T-helper 17 cell (primary cell): ENCODE measurements at places on chromosomes 11 and 22.
A peak's percentile ranks its signal among the peaks of the same experiment; 100 is the strongest.

GRCh38 chr22:49951000-49951677 lies 9.4 kb upstream of the PIM3 start:
- no peak for DNase-seq

- no peak for DNase-seq
These were observed 182.3 kb downstream of the BLID start for GRCh38 chr11:121933694-121934093.

GRCh38 chr11:8768625-8769333 lies 86.2 kb downstream of the RPL27A start:
- DNase-seq, result no peak

- no peak for DNase-seq
These were observed 943 bp downstream of the DUSP8 start for GRCh38 chr11:1570896-1571759.

DNA sequence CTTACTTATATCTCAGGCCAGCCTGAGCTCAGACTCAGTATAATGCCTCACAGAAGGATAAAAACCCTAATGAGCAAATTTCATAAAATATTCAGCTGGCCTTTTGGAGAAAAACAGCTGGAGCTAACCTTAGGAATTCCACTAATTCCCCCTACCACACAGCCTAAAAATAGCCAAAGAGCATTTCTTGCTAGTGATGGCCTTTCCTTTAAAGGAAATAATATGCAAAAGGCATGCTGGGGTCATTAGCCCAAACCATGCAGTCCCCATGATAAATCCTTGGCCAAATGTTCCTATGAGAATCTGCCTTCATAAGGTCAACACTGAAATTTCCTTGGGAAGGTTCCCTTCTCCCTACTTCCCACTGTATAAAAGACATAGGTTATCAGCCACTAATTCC lies 38.2 kb downstream of the SYTL2 start:
- no peak for DNase-seq

DNA sequence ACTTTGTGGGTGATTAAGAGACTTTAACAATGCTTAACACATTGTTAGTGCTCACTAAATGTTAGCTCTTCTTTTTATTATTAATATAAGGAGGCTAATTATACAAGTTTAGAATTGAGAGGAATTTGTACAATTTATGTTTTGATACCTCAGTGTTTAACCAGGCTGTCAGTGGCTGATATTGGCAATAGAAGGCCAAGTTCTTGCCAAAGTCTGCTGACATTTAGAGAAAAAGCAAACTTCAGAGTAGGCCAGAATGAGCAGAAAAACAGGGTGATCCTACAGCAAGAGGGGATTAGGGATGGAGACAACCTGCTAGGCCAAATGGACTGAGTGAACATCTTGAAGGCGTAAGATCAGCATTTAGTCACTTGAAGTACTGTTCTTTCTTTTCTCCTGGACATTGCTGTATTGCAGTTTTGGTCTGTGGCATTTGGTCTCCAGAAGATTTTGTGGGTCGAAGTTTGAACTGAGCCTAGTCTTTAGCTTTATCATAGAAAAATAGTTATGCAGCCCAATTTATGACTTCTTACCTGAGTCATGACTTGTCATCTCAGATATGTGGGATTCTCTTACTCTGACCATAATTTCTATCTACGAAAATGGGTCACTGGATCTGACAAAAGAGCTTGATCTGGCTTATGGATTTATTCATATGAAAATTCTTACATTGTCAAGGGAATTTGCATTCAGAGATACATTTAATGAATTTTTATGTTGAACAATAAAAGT lies 9.0 kb downstream of the TRIM44 start:
- no peak for DNase-seq

DNA sequence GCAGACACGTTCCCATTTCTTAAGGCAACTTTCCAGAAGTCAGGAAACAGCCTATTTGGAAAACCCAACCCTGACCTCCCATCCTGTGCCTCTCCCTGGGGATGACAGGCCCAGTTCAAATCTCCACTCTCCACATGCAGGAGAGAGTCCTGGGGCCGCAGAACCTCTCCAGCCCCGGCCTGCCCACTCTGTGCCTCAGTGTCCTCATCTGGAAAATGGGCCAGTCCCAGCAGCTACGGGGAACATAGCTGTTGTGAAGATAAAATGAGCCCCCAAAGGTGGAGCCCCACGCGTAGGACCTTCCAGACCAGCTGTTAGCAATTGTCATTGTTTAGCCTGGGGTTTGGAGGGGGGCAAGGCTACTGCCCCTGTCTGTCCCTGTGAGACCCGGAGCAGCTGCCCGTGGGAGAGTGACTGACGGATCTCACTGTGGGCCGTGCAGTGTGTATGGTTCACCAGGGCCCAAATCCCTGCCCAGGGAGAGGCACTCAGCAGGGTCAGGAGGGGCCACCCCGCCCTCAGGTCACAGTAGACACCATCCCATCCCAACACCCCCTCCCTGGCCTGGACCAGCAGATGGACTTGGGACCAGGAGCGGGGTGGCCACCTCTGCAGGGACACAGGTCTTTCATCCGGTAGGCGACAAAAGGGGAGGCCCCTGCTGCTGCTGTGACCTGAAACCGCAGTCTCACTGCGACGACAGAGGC lies 145.9 kb downstream of the CTTN start:
- DNase-seq, result no peak

GRCh38 chr11:31796499-31797189 lies 14.5 kb downstream of the PAX6 start:
- no peak for DNase-seq

DNA sequence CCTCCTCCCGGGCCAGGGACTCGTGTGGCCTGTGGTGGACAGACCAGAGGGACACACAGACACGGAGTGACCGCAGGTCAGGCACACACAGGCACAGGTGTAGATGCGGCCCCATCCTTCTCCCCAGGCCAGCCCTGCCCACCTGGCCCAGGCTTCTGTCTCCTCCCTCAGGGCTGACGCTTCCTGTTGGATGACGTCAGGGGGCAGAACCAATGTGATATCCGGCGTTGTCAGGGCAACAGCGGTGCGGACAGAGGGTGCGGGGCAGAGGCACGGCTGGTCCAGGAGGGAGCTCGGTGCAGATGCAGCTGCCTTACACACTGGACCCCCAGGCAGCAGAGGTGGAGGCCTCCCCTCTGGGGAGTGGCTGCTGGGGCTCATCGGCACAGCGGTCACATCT lies 2.9 kb upstream of the TUBGCP6 start:
- peak; percentile 45 for DNase-seq

- DNase-seq, result no peak
These were observed 179.9 kb upstream of the C11orf87 start for GRCh38 chr11:109241988-109242536.

DNA sequence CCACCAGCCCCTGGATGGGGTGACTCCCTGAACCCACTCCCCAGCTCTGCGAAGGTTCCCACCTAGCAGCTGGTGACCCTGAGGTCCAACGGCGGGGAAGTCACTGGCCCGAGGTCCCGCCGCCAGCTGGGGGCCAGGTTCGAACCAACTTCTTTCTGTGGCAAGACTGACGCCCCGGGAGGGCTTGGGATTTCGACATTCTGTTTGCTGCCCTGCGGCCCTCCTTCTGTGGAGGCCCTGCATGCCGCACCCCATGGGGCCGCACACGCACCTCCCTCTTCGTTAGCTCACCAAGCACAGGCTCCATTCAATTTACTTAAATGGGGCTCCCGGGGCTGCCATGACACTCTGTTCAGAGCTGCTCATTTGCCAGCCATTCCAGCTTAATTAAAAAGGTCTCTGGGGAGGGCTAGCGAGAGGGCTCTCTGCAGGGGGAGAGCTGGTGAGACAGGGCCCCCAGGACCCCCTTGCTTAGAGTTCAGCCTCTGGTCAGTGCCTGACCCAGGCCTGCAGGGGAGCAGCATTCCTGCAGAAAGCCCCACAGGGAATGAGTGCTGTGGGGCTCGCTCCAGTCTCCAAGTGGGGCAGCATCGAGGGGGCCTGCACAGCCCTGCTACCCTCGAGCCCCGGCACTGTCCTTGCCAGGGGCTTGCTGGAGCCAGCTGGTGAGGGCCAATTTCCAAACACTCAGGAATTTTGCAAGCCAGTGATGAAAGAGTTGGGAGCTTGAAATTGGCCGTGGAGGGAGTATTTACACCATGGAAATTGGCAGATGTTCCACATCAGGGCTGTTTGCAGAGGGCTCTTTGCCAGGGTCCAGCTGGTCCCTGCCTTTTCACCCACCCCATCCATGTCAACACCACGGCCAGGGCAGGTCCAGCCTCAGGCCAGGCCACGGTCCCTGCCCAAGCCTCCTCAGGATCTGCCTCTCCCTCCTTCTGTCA lies 80.8 kb downstream of the CACNA1I start:
- DNase-seq, result no peak

- no peak for DNase-seq
These were observed 10.5 kb downstream of the MIF start for GRCh38 chr22:23904573-23905254.

DNA sequence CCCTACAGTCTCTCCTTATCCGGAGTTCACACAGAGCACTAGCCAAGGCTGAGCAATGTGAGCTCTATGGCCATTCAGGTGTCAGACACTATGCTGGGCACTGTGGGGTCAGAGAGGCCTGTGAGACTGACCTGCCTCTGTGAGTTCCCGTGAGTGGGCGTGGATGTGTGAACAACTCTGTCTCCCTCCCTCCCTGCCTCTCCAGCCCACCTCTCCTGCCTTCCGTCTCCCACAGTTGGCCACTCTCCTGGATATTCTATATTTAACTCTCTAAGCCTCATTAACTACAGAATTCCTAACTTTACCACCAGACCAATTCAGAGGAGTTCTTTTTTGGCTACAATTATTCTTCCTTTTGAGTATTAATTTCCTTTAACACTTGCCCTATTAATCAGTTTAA lies 191.6 kb upstream of the NCAM1 start:
- DNase-seq, result no peak

- no peak for DNase-seq
These were observed 43.9 kb upstream of the BID start for GRCh38 chr22:17818180-17818579.

DNA sequence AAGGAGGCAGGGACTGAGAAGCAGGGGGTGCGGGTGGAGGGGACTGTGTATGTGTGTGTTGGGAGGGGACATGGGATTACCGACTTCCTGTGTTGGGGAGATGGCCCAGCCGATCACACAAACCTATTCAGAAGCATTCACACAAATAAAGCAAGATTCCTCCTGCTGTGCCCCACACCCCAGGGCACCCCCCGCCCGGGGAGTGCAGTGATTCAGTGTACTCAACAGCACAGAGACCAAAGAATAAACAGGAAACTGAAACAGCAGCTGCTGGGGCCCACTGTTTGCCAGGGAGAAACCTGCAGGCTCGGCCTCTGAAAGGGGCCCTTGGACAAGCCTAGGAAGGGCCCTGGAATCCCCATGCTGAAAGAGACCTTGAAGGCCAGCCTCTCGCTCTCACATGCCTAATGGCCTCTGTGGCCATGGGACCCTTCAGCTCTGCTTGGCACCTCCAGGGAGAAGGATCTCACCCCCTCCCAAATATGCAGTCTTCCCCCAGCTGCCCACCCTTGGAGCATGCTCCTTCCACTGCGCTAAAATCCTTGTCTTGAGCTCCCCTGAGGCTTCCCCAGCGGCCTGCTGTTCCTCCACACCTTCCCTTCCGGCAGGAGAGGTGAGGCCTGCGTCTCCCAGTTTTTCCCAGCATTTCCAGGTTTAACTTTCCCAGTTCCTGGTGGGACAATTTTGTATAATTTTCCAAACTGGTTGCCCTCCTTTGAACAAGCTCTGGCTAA lies 72.9 kb downstream of the CSNK2A3 start:
- DNase-seq, result no peak

GRCh38 chr22:35542157-35542938 lies 1.7 kb downstream of the RASD2 start:
- no peak for DNase-seq

DNA sequence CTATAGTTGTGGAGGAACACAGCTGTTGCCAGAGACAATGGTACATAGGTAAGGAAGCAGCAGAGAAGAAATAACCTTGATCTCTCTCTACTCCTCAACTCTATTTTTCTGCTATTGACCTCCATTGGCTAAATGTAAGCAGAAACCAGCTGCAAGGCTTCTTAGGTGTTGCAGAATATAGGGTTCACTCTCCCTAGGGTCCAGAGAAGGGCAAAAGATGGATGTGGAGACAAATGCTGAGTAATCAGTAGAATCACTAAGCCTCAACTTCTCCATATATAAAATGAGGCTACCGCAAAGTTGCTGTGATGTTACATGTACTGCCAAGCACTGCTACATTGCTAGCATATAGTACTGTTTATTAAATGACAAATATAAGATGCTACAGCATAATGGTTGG lies 120.6 kb downstream of the PDE3B start:
- no peak for DNase-seq

DNA sequence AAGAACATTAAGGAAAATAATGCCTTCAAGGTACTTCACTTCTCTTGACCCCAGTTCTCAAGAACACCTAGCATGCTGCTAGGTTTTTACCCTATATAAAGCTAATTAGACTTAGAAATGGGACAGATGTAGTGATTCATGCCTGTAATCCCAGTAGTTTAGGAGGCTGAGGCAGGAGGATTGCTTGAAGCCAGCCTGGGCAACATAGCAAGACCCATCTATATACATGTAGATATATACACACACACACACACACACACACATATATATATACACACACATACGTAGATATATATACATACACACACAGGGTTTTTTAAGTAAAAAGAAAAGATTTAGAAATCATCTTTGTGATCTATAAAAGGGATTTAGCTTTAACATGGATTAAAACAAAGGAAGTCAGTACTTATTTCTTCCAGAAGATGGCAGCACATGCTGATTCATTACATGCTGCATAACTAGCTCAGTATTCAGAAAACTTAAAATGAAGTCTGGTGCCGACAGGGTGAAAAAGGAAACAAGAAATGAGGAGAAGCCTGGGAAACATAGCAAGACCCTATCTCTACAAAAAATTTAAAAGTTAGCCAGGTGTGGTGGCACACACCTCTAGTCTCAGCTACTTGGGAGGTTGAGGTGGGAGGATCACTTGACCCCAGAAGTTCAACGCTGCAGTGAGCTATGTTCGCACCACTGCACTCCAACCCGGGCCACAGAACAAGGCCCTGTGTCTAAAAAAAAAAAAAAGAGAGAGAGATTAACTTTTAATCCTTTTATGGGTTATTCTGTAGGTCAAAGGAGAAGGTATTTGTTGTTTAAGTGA lies 28.5 kb upstream of the RBX1 start:
- no peak for DNase-seq

DNA sequence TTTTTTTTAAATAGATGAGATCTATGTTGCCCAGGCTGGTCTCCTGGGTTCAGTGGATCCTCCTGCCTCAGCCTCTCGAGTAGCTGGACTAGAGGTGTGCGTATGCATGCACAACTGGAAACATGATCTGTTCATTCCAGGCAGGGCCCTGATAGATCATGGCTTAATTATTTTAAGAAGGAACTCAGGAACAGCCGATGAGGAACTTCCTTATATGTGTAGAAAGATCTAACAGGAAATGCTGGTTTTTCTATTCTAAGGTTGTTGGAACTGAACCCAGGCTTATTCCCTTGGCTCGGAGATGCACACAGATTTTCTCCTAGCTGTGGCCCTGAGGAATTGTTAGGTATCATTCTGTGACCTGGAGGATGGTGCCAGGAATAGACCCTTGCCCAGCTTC lies 32.4 kb downstream of the SPECC1L start:
- DNase-seq, result no peak
